ENCODE measurements at places on chromosomes 1 and 21. TPM values are rescaled to one million over a fixed set of nuclear protein-coding genes. Genes with fewer than 3 reads are reported as not detected.

The LHX8 gene
- total RNA-seq: not detected

The EVA1C gene
- 3.0 TPM for total RNA-seq

The GPBP1L1 gene
- 105 TPM for total RNA-seq

The PRMT6 gene
- 17.5 TPM for total RNA-seq

DNA sequence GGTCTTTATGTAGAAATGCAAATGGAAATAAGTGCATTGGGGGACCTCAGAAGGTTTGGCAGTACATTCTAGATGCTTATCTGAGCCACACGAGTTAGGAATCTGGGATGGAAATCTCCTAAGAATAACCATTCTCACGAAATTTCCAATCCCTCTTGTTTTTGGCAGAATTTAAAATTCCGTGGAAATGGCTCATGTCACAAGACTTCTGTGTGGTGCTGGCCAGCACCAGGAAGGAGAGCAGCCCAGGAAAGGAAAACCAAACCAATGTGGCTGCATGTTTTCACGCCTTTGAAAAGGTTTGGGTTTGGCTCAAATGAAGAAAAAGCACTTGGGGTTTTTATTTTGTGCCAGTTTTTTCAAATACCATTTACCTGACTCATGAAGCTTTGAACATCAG is 80.1 kb upstream of the KCNK2 start:
- H3K27me3 ChIP-seq: no peaks in the 10 kb centered on the region
- no peaks in the 10 kb centered on the region for H3K4me1 ChIP-seq
- no peak overlapping the region for H3K4me3 ChIP-seq
- no peaks in the 10 kb centered on the region for H3K36me3 ChIP-seq

DNA sequence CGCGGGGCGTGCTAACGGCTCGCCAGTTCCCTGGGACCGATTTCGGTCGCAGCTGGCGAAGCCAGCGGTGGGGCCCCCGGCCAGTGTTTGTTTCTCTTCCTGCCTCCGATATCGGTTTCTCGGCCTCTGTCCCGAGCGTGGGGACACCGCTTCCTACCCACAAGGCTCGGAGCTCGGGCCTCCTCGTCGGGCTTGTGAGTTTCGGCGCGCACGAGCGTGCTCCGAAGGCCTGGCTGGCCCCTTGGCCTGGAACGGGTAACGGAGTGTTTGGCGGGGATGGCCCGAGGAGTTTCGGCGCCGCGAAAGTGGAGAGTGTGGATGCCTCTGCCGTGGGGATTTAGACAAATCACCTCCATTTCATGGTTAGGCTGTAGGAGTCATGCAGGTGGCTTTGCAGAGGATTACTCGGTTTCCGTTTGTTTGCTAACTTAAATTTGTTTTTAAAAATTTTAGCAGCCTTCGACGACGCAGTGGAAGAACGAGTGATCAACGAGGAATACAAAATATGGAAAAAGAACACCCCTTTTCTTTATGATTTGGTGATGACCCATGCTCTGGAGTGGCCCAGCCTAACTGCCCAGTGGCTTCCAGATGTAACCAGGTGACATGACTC is 559 bp downstream of the RBBP4 start:
- H3K4me1 ChIP-seq: peaks cover 47% of the 10 kb centered on the region
- peak overlapping the region; percentile 98 for H3K4me3 ChIP-seq
- H3K36me3 ChIP-seq: peaks cover 57% of the 10 kb centered on the region

DNA sequence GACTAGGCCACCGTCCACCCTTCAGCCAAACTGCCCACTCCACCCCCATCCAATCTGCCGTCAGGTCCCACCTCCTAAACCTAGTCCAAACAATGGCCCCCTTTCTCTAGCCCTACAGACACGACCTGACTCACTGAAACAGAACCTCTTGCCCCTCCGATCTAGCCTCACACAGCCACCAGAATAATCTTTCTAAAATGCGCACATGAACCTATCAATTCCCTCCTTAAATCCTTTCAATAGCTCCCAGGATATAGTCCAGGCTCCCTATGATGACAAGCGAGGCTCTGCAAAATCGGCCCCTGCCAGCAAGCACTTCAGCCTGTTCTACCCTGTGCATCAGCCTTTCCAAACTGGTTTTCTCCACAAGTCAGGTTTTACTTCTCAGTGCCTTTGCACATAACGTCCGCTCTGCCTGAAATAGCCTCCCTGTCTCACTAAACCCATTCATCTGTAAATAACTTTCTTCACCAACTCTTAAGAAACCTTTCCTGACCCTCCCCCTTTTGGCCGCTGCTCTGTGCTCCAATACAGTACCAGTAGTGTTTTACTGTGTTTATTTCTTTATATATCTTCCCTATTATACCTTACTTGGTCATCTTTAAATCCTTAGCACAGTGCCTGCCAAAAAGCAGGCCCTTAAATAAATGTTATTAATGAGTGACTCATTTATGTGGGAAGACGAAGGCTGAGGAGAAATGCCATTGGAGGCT is 9.0 kb upstream of the CDC20 start:
- H3K36me3 ChIP-seq: peaks cover 3% of the 10 kb centered on the region
- H3K4me1 ChIP-seq: peaks cover 17% of the 10 kb centered on the region
- DNase-seq: no peak
- H3K4me3 ChIP-seq: peak overlapping the region; percentile 75
